ENCODE measurements at places on chromosomes 11 and 22.

GRCh38 chr11:6992026-6992425 lies 28.1 kb downstream of the ZNF214 start:
- no peak for DNase-seq

DNA sequence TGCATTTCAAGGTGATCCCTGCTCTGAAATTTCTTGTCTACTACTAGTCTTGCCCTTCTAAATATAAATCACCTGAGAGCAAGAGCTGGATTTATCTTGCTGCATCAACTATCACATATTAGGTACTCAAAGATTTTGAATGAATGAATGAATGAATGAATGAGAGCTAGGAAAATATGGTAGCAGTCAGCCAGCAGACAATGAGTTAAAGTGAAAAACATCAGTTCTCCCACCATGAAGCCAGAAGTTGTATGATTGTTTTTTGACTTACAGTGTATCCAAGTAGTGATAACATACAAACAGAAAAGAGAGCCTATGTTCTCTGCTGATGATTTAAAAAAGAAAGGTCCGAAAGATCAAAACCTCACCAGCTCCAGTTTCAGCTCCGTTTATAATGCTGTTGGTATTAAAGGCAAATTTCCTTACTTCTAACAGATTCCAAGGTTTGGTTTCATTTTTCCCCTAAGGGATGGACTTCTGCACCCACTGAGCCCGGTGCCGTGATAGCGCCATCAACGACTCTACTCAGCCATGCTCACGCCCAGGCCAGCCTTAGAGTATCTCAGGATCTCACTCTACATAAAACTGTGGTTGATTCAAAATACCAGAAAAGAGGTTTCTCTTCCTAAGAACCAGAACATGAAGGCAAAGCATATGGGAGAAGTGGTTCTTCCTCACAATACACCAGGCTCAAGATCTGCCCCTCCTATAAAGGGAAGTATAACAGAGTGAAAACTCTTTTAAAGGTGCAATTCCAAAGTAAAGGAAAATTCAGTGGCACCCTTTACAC lies 92.0 kb downstream of the SGSM3 start:
- DNase-seq, result no peak

DNA sequence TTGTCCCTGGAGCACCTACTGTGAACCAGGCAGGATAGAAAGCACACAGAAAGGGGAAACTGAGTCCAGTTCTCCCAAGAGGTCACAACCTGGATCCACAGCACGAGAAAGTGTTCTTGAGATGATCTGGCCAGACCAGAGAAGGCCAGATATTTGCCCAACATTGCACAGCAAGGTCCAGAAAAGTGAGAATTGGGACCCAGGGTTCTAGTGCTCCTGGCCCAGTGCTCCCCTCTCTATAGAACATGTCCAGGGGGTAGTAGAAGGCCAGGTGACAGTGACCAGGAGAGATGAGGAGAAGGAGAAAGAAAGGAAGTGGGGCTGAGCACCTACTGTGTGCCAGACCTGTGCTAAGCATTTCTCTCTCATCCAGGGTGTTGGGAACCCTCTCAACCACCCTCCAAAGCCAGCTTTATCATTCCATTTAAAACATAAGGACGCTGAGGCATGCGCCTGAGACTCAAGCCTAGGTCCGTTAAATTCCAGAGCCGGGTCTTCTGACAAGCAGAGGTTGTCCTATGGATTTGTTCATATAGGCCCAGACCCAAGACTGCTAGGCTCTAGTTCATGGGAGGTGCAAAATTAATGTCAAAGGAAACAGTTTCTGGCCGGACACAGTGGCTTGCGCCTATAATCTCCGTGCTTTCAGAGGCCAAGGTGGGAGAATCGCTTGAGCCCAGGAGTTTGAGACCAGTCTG lies 128.7 kb downstream of the MN1 start:
- no peak for DNase-seq

DNA sequence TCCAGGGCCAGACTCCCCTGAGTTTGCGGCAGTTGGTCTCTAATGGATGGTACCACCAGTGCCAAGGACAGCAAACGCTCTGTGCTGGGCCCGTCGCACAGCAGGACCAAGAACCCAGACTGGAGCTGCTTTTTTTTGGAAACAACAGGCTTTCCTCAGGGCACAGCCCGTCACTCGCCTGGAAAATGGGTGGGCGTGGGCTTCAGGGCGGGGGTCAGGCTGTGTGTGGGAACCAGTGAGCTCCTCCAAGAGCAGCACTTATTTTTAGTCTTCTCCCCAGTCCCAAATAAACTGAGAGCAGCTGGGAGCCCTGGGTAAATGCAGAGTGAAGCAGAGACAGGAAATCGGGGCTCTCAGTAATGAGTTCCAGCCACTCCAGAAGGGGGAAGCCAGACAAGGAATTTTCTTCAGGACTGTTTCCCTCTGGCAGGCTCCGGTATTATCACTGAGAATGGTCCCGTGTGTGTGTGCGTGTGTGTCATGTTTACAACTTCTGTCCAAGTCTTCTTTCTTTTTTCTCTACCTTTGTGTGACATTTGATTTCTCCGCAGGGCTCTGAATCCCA lies 63.0 kb downstream of the PPFIBP2 start:
- DNase-seq, result peak; percentile 69

GRCh38 chr11:76577226-76577920 lies 93.2 kb downstream of the LRRC32 start:
- peak; percentile 85 for DNase-seq

GRCh38 chr11:8328231-8328794 lies 64.6 kb upstream of the LMO1 start:
- DNase-seq, result no peak

DNA sequence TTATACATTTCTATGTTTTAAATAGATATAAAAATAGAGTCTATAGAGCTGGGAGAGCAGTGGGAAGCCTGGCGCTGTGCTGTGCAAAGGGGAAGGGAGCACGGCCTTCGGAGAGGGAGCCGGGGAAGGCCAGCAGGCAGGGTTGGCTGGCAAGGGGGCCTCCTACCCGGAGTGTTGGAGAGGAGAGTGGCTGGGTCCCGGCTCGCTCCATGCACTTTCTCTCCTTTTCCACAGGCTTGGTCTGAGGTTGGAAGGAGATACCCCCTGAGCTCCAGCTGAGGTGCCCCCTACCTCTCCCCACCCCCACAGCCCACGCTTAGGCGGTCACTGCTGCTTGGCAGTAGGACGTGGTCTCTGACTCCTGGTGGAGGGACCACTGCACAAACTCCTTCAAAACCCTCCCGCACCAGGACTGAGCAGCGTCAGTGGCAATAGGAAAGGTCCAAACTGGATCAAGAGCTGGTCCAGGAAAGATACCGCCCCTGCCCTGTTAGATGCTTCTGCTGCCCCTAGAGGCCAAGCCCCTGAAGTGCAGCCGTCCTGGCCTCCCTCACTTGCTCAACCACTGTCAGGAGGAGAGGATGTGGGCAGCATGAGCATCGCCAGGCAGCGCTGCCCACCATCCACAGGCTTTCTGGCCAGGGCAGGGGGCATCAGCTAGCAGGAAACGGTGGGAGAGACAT lies 52.9 kb downstream of the SYT13 start:
- peak; percentile 51 for DNase-seq

- DNase-seq, result no peak
These were observed 2.3 kb upstream of the FOLR1 start for GRCh38 chr11:72189455-72190250.

GRCh38 chr11:94297985-94298576 lies 6.3 kb upstream of the IZUMO1R start:
- no peak for DNase-seq

- no peak for DNase-seq
These were observed 110.6 kb downstream of the SCN3B start for GRCh38 chr11:123543797-123544196.

DNA sequence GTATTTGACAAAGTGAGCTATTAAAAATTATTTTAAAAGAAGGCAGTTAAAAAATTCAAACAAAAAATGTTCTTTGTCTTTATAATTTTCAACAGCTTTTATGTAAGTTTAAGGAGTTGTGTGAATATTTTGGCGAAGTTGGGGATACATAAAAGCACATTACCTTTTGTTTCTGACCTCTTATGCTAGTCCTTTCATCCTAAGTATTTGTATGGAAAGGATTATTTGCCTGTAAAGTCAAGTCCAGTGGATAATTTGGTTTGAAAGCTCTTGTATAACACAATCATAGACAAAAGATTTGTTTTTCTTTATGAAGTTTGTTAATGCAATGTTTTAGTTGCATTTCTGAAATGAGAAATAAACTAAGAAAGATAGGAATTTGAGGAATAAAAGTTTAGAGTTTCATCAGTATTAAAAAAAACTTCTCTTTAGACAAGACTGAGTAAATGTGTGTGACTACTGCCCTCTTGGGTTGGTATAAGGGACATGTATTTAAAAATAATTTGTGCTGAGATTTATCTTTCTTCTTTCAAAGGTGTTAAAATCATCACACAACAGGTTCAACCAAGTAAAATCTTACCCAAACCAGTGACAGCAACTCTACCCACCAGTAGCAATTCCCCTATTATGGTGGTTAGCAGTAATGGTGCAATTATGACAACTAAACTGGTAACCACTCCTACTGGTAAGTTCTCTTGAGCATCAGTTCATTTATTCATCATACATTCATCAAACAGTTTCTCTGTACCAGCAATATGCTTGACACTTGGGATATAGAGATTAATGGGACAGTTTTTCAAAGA lies 68.2 kb downstream of the EMSY start:
- DNase-seq, result no peak

GRCh38 chr11:119758291-119758690 lies 29.3 kb upstream of the NECTIN1 start:
- no peak for DNase-seq
